ENCODE measurements at places on chromosomes 5 and 9. TPM values are rescaled to one million over a fixed set of nuclear protein-coding genes. Genes with fewer than 3 reads are reported as not detected.

DNA sequence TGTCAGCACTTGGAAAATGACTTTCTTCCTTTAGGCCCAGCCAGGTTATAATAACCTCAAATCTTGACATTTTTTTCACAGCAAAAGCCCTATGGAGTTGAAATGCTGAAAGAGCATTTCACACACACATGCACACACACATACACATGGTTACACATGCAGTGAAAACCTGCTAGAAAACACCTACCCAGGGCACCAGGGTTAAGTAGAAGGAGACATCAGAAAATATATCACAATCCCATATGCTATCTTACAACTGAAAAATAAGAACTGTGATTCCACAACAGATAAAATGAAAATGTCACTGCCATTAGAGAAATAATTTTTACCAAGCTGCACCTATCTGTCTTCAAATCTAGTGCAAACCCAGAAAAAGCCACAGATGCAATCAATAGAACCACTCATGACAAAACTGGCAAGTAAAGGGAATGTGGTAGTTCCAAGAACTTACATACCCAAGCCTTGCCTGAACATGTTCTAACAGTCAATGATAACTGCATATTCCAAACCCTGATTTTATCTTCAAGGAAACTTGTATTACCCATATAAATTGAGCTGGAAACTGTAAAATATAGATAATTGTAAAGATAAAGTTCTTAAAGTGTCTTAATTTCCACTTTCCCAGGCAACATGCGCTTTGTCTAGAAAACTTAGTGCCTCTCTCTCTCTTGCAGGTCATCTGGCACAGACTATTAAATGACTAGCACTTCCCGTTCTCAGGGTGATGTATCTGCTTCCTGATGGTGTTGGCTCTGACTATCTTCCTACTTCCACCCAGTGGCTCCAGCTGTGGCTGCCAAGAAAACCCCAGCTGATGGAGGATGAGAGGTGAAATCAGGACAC lies 250.2 kb upstream of the PTGER4 start:
- peak overlapping the region; percentile 29 for H3K27ac ChIP-seq
- H3K4me3 ChIP-seq = no peak overlapping the region
- H3K4me1 ChIP-seq = peaks cover 27% of the 10 kb centered on the region
- no peaks in the 10 kb centered on the region for H3K36me3 ChIP-seq
- no peaks in the 10 kb centered on the region for H3K27me3 ChIP-seq

- H3K27me3 ChIP-seq = no peaks in the 10 kb centered on the region
- no peak overlapping the region for H3K4me3 ChIP-seq
- no peak for DNase-seq
- no peak overlapping the region for H3K27ac ChIP-seq
Observed at GRCh38 chr5:17384181-17384580, 113.8 kb upstream of the TAF11L2 start.

BICD2 gene
- polyA plus RNA-seq = 10.1 TPM

- no peaks in the 10 kb centered on the region for H3K4me1 ChIP-seq
- no peaks in the 10 kb centered on the region for H3K36me3 ChIP-seq
- H3K4me3 ChIP-seq = no peak overlapping the region
Observed at GRCh38 chr5:126736141-126736540, 40.8 kb upstream of the LMNB1 start.

FGF18 gene
- polyA plus RNA-seq = not detected
